T-helper 2 cell treated with Interferon-gamma antibody and Interleukin-4, amounts not matched to agents 100 ng/mL and 5 ng/mL, for 36 hours (primary cell): ENCODE measurements at places on chromosomes 2 and 18. TPM values are rescaled to one million over a fixed set of nuclear protein-coding genes. Genes with fewer than 3 reads are reported as not detected.

Gene TGFA
- 0.07 TPM in 1 of 2 replicates, not detected in the other for total RNA-seq

Gene TAF1B
- total RNA-seq = 48.3 and 52.8 TPM in 2 replicates

Gene POU3F3
- not detected in 2 replicates for total RNA-seq

Gene DUSP11
- 30.3 and 30.9 TPM in 2 replicates for total RNA-seq

Gene CENPA
- total RNA-seq = 37.9 and 38.5 TPM in 2 replicates

Gene WIPF1
- 372 and 373 TPM in 2 replicates for total RNA-seq

Gene CNTNAP5
- total RNA-seq = not detected in 2 replicates

Gene NPHP1
- total RNA-seq = not detected in 2 replicates

Gene PAX3
- not detected in 2 replicates for total RNA-seq

Gene PKDCC
- total RNA-seq = 0.16 TPM in 1 of 2 replicates, not detected in the other

Gene MATN3
- total RNA-seq = not detected in 2 replicates

Gene RAB6D
- not detected in 2 replicates for total RNA-seq

Gene INHBB
- 0.09 TPM in 1 of 2 replicates, not detected in the other for total RNA-seq

Gene FIGN
- total RNA-seq = not detected in 2 replicates

Gene RNU2-63P
- total RNA-seq = 22.6 and 24.3 TPM in 2 replicates

Gene PGAP1
- total RNA-seq = 28.1 and 29.7 TPM in 2 replicates

Gene MDH1B
- total RNA-seq = 0.09 and 0.32 TPM in 2 replicates

Gene KYNU
- not detected in 2 replicates for total RNA-seq

Gene TTL
- total RNA-seq = 40.7 and 42.3 TPM in 2 replicates

Gene EFEMP1
- not detected in 2 replicates for total RNA-seq

Gene HTR2B
- total RNA-seq = 1.2 and 1.3 TPM in 2 replicates

Gene GPAT2
- 12.9 and 13.0 TPM in 2 replicates for total RNA-seq

Gene SERPINB12
- not detected in 2 replicates for total RNA-seq

Gene ANKRD53
- not detected in 2 replicates for total RNA-seq

Gene PJVK
- 1.7 and 2.3 TPM in 2 replicates for total RNA-seq

Gene LINC00305
- not detected in 2 replicates for total RNA-seq

Gene SPDYA
- 1.3 and 2.0 TPM in 2 replicates for total RNA-seq

Gene TCF7L1
- not detected in 2 replicates for total RNA-seq

Gene ANTXR1
- total RNA-seq = 0.02 TPM in 1 of 2 replicates, not detected in the other

Gene GLI2
- total RNA-seq = 0.36 and 0.43 TPM in 2 replicates

Gene GEN1
- 41.8 and 45.4 TPM in 2 replicates for total RNA-seq

Gene CHRNG
- not detected in 2 replicates for total RNA-seq

Gene MC2R
- not detected in 2 replicates for total RNA-seq

Gene RIT2
- total RNA-seq = not detected in 2 replicates

Gene DNAH7
- total RNA-seq = 0.11 TPM in 1 of 2 replicates, not detected in the other

Gene ACOXL
- total RNA-seq = 2.5 and 2.8 TPM in 2 replicates

Gene AQP12A
- total RNA-seq = not detected in 2 replicates

Gene FIGLA
- not detected in 2 replicates for total RNA-seq

Gene LRATD1
- total RNA-seq = not detected in 2 replicates

Gene GKN2
- total RNA-seq = not detected in 2 replicates

Gene LRRFIP1
- 200 and 201 TPM in 2 replicates for total RNA-seq

Gene TANC1
- total RNA-seq = 0.20 TPM in 2 replicates

Gene BUB1
- total RNA-seq = 107 and 114 TPM in 2 replicates

Gene LMAN2L
- total RNA-seq = 7.0 and 10.5 TPM in 2 replicates

Gene MAL
- 184 and 187 TPM in 2 replicates for total RNA-seq

Gene REG3G
- total RNA-seq = not detected in 2 replicates

Gene PCARE
- total RNA-seq = not detected in 2 replicates

Gene ARHGAP15
- 191 TPM in 2 replicates for total RNA-seq

Gene PLA2R1
- total RNA-seq = not detected in 2 replicates

Gene C18orf32
- total RNA-seq = 18.4 and 26.4 TPM in 2 replicates
